Stimulated activated CD4-positive, alpha-beta T cell treated with anti-CD3 and anti-CD28 coated beads, Interleukin-15, amount 100 ng/mL, for 1 hour (primary cell): ENCODE measurements at places on chromosomes 5 and 9.

- no peak for DNase-seq
Measured at GRCh38 chr9:1013021-1013420, 36.6 kb downstream of the DMRT3 start.

DNA sequence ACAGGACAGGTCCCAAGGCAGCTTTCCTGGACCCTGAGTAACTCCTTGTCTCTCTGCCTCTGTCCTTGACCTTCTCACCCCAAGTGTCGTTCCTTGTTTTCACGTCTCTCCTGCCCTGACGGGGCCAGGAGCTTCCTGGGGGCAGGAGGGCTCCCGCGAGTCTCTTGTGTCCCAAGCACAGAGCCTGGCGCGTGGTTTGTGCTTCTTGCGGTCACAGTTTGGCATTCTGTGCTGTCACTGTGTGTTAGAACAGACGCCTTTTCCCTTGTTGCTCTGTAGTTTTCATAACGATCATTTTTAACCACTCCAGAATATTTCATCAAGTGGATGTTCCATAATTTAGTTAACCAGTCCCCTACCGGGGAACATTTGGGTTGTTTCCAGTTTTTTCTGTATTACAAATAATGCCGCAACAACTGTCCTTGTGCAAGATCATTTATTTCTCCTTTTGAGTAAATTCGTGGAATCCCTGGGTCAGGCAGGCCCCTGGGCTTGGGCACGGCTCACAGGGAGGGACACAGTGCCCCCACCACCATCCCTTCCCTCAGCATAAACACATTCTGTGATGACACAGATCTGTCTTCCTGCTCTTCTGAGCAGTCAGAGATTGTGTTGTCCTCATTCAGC, 71.9 kb downstream of the TSPAN17 start:
- DNase-seq, result no peak

DNA sequence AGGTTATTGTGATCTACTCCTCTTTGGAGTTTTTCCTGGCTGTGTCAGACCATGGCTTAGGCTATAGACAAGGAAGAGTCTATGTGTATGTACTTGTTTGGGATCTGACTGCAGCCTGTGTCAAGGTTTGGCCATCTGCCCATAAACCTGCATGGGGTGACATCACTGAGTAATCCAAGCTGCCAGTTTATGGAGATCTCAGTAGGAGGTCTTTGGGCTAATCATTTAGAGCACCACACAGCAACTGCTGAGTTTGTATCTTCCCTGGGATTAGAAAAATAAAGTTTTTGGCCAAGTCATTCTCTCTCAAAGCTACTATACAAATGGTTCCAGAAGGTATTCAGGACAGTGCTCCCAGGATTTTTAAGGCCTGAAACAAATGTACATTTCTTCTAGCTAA, 65.5 kb upstream of the HSPB3 start:
- DNase-seq, result no peak

DNA sequence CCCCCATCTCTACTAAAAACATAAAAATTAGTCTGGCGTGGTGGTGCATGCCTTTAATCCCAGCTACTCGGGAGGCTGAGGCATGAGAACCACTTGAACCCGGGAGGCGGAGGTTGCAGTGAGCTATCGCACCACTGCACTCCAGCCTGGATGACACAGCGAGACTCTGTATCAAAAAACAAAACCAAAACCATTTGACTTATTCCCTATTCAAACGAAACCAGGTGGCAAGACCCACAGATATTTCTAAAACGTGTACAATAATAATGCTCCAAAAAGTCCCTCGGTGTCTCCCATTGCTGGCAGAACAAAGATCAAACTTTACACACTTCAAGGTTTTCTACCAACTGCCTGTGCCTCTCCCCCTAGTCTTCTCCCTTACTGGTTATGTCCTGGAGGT, 29.8 kb downstream of the HMGCR start:
- no peak for DNase-seq

DNA sequence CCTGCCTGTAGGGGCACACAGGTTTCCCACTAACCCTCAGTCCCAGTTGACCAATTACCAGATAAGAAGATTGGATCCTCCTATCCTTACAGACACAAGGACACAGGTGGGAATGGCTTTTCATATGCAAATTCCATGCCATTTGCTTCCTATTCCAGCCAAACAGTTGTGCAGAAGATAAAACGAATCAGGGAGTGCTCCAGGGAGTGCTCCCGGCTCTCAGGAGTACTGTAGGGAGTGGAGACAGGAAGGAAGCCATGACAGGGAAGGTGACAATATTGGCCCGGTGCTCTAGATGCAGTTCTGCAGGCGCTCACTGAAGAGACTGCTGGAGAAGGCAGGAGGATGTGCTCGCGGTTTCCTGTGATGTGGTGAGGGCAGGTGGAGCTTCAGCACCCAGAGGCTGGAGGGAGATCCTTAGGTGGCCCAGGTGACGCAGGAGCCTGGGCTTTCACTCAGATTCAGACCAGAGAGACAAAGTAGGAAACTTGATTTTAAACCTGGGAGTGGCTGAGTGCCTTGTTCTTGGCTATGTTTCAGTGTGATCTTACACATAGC, 260.0 kb downstream of the AUH start:
- DNase-seq, result peak; percentile 32

DNA sequence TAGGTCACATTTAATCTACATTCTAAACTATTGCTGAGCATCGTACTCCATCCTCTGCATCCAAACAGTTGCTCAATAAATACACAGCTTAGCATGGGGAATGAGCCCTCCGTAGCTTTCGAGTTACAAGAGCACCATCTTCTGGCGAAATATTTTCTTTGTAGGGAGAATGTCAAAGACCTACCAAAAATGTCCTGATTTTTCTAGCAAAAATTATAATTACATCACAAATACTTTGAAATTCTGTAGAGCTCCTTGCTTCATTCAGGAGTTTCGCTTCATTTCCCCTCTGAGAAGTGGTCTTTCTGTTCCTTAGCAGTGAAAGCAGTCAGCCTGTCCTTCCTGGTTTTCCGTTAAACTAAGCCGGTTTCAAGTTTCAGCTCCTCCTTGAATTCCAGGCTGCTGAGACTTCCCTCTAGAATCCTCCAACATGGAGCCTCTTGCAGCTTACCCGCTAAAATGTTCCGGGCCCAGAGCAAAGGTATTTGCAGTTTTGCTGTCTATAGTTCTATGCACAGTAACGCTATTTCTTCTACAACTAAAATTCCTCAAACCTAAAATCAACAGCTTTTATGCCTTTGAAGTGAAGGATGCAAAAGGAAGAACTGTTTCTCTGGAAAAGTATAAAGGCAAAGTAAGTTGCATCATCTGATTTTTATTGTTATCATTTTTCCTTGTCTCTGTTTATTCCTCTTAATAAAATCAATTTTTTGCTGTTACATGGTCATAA, at the start of gene GPX8:
GPX8 (plus strand) TSS at position 409 of the 730 bp plus-strand sequence; CDS start at position 431, 22 bp downstream.
- DNase-seq, result no peak

DNA sequence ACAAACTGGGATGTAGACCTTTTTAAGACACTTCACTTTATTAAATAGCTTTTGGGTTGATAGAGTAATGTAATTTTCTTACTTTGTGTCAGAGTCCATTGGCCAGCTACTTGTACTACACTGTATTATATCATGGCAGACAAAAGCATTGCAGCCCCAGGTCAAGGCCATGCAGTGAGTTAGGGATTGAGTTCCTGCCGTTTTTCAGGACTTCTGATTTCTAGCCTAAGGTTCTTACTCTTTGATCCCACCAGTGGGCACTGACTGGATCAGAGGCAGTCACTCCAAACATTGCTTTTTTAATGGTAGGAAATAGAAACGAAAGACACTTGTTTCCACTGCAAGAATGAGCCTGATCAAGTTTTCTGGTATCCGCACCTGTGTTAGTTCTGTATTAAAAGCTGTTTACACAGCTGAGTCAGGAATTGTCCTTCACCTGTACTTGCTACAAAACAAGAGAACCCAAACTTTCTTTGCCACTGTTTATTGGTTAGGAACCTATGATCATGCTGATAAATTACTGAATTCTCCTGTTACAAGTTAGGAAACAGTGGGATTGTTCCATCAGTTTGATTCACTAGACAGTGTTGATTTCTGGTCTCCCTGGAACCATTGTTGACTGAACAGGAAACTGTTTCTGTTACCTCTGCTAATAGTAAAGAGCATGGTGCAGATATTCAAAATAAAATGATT, 22.1 kb downstream of the LRRC70 start:
- DNase-seq, result no peak

GRCh38 chr5:124631874-124632550, 114.4 kb downstream of the ZNF608 start:
- DNase-seq, result no peak

GRCh38 chr9:78115073-78115472, 83.5 kb upstream of the GNAQ start:
- no peak for DNase-seq

DNA sequence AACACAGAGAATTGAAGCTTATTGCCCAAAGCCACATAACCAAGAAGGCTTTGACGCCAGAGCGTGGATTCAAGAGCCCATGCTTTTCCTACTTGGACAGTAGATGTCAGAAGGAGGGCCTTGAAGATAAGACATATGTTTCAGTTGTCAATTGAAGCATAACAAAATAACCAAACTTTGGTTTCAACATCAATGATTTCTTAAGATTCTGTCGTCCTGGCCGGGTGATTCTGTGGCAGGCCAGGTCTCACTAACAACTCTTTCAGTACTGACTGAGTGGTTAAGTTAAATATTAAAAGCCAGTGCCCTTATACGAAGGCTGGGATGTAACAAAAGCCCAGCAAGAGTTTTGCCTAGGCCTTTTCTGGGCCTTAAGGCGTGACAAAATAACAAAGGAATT, 94.0 kb downstream of the RCL1 start:
- DNase-seq, result no peak

DNA sequence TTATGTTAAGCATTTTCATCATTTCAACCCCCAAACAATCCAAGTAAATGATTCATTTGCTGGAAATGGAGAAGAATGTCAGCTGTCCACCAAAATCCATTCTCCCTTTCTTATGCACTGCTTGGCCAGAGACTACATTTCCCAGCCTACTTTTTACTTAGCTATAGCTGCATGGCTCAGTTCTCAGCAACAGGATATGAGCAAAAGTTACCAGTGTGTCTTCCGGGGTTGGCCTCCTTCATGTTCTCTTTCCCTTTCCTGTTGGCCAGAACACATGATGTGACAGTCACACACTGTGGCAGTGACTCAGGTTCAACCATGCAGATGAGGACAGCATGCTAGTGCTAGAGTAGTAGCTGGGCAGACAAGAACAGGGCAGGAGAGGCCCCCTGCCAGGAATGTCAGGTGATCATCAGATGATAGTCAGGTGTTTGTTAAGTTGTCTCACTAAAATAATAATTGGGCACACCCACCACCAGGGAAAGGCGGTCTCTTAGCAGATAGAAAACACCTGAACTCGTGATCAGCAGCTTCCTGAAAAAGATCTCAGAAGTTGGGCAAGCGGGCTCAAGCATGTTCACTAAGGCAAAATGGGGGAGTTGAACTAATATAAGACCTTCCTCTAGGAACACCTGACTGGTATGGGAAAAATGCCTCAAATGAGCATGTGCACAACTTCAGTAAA, 12.2 kb downstream of the GPR150 start:
- DNase-seq, result peak; percentile 35

DNA sequence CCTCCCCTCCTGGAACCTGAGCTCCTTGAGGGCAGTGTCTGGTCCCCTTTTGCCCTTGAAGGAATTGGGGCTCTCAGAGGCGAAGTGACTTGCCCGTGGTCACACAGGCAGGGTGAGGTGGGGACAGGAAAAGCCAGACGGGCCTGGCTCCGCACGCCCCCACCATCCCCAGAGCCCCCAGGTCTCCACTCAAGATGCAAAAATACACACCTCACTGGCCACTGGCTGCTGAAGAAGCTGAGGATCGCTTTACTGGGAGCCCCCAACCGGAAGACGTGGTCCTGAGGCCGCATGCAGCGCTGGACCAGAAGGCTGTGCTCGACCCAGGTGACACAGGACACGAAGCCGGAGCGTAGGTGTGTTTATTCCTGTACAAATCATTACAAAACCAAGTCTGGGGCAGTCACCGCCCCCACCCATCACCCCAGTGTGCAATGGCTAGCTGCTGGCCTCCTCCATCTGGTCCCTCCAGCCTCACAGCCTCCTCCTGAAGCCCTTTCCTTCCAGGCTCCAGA, 7.6 kb upstream of the AK1 start:
- DNase-seq, result no peak

GRCh38 chr5:24497591-24498157, 147.1 kb downstream of the CDH10 start:
- DNase-seq, result no peak

DNA sequence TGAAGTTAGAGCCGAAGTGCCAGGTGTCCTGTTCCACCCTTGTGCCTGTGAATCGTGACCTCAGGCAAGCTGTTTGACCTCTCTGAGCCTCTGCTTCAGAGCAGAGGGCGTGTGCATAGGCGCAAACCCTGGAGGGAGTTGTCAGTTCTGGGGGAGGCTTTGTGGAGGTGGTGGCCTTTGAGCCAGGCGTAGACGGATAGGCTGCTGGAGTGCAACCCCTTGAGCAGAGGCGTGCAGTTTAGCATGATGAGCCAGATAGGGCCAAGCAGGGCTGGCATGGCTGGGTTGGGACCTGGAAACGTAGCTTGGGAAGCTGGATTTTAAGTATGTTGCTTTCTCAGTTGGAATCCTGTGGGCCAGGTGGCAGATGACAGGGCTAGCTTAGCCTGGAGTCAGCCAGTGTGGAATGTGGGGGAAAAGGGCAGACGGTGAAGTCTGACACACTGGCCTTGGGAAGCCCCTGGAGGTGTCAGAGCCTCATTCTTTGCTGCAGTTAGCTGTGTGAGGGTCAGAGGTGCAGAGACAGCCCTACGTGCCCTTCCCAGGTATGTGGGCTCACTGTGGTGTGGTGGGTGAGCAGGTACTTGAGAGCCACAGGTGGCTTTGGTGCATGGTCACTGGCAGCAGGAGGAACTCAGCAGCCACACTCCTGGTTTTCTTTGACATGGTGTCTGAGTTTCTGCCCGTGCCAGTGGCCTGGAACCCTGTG, 93.4 kb downstream of the DAB2IP start:
- DNase-seq, result no peak

GRCh38 chr9:127735530-127736185, 564 bp upstream of the TOR2A start:
- DNase-seq, result no peak

DNA sequence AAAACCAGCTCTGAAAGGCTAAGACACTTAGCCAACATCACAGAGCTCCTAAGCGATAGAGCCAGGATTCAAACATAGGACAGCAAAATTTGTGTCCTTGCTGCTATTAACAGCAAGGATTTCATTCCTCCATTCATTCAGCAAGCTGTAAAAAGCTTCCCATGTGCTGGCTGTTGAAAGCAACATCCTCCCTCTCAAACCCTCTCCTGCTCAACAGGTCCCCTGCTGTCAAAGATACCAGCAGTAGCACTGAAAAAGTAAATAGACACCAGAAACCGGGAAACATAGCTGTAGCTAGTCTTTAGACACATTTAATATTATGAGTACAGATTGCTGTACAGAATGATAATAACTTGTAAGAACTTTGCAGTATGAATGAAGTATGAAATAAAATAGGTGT, 52.6 kb upstream of the ADAMTSL1 start:
- no peak for DNase-seq

GRCh38 chr9:133046900-133047295, 14.9 kb upstream of the CEL start:
- no peak for DNase-seq

GRCh38 chr5:103010168-103010567, 109.8 kb downstream of the GIN1 start:
- DNase-seq, result no peak
